ENCODE measurements at places on chromosomes 7 and 10.
A peak's percentile ranks its signal among the peaks of the same experiment; 100 is the strongest.

DNA sequence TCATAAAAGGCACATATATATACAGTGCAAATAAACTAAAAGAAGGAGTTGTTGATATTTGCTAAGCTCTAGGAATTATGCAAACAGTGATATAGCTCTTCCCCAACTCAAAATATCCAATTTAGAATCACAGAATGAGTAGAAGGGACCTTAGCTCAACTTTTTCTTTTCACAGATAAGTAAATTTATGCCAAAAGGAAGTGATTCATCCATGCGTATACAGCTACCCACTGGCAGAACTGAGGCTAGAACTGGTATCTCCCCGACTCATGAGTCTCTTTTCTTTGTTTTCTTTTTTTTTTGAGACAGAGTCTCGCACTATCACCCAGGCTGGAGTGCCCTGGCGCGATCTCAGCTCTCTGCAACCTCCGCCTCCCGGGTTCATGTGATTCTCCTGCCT is 54.2 kb upstream of the SVIL start:
- peak; percentile 65 for DNase-seq

- DNase-seq: no peak
These were observed 180.1 kb downstream of the TCF7L2 start for GRCh38 chr10:113130014-113130641.

DNA sequence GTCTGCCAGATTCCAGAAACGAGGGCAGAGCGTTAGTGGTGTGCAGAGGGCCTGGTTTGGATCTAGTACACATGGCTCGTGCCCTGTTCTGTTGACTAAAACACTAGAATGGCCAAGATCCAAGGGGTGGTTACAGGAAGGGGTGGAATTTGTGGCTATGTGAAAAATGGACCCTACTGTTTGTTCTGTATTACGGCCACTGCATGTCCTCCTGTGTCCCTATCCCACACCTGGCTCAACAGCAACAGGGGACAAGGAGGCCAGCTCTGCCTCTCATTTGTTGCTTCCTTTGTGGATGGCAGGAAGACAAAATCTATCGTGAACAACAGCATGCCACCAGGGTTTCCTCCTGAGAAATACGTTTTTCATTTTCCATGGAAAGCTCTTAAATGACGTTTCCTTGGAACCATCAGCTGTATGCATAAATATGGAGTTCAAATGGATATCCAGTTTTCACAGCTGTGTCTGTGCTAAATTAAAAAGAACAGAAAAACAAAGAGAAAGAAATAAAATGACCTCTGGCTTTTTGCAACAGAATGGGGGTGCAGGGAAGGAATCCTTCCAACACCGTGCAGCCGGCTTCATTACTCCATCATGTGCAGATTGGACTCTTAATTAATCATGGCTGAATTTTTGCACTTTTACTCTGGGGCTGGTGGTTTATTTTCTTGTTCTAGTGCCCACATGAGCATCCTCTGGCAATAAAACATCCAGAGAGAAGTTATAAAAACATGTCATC is 318.9 kb downstream of the CXCL12 start:
- no peak for DNase-seq

DNA sequence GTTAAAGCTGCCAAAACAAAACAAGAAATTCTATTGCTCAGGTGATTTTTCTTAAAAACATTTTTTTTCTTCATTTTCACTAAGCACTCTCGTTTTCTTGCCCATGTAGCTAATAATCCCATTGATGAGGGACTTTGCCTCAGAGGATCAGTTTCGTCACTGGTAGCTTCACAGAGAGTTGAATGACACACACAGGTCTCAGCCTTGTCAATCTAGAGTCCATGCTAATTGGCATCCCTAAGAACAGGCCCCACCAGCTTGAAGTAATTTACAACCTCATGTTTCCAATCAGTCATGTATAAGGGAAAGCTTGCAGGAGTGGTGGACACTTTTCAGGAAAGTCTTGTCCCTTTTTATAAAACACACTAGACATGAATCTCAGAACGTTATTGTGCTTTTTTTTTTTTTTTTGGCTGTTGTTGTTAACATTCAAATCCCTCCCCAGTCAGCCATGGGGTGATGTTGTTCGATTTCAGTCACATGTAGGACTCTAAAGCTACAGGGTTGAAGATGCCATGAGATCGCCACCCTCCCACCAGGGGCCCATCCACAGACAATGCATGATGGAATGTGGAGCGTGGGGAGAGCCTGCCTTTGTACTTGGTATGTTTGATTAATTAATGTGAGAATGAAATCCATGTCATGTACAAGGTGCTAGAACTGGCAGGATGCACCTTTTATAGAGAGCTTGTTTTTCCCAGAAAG is 232.4 kb upstream of the FZD8 start:
- DNase-seq: no peak

DNA sequence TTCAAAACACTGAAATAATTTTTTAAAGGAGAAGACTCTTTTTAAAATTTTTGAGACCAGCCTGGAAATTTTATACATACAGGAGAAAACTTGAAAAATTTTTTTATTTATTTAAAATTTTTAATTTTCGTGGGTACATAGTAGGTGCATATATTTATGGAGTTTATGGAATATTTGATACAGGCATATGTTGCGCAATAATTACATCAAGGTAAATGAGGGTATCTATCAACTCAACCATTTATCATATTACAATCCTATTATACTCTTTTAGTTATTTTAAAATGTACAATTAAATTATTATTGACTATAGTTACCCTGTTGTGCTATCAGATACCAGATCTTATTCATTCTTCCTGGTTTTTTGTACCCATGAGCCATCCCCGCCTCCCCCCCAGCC is 75.1 kb downstream of the AHCYL2 start:
- DNase-seq: no peak

GRCh38 chr7:131581241-131582051 is 25.0 kb upstream of the PODXL start:
- no peak for DNase-seq

DNA sequence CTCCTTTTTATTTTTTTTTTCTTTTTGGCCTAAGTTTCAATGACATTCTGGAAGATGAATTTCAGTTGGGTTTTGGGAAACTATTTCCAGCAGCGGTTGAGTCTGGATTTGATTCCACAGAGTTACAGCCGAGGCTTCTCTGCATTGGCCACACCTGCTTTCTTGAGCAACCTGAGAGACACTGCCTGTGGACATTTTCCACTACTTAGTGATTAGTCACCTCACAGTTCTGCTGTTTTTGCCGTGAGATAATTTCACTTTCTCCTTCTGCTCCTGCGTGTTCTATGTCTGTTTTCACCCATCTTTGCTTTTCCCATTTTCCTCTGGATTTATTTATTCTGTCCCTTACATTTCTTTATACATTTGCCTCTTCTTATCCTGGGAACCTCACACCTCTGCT is 243.0 kb downstream of the BICC1 start:
- no peak for DNase-seq

GRCh38 chr10:80408242-80409101 is at the start of gene PRXL2A:
Gene PRXL2A, plus strand, starts transcription at chr10:80408551. Its CDS starts 11,917 bp downstream, at chr10:80420468.
- peak; percentile 38 for DNase-seq

- no peak for DNase-seq
These were observed 1.1 kb downstream of the ZNF511 start for GRCh38 chr10:133309720-133310398.

- DNase-seq: no peak
These were observed 49.3 kb downstream of the PNLIPRP2 start for GRCh38 chr10:116669832-116670644.

GRCh38 chr7:149616898-149617297 is 119.3 kb upstream of the ZNF746 start:
- no peak for DNase-seq

DNA sequence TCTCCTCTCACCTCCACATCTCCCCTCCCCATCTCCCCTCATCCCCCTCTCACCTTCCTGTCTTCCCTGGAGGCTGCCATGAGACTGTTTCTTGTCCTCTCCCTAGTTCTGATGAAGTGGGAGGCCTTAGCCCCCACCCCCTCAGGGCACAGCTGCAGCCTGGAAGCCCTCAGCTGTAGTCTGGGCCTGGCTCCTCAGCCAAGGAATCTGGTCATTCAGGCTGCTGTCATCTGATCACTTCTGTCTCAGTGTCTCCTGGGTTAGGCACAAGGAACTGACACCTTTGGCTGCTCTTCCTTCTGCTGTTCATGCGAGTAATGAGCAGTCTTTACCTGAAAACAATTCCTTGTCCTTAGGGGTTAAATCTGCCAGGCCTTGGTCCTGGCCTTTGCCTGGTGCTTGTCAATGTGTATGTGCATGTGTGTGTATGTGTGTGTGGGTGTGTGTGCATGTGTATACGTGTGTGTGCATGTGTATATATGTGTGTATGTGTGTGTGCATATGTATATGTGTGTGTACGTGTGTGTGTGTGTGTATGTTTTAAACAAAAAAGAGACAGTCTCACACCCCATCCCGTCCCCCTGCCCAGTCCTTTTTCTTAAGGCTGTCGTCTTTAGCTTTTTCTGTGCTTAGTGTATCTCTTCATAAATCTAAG is 153.5 kb upstream of the TMEM72 start:
- DNase-seq: no peak

DNA sequence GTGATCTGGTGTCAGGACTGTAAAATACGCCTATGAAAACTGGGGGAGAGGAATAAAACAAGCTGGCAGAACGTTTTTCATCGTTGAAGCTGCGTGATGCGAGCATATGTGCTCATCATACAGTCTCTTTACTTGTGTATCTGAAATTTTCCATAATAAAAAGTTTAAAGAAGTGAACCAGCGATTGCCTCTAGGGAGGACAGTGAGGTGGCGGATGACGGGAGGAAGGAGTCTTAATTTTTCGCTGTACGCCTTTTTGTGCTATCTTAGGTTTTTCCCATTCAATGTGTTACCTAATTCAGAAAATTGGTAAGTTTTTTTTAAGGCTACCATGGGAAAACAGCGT is 891 bp upstream of the WAPL start:
- no peak for DNase-seq

GRCh38 chr10:122075171-122075570 is 86.2 kb downstream of the TACC2 start:
- no peak for DNase-seq

GRCh38 chr10:44240584-44241205 is 144.2 kb downstream of the CXCL12 start:
- no peak for DNase-seq

GRCh38 chr10:44986670-44987069 is 8.1 kb upstream of the DEPP1 start:
- DNase-seq: no peak

GRCh38 chr10:128147064-128147463 is 20.8 kb upstream of the MKI67 start:
- no peak for DNase-seq

DNA sequence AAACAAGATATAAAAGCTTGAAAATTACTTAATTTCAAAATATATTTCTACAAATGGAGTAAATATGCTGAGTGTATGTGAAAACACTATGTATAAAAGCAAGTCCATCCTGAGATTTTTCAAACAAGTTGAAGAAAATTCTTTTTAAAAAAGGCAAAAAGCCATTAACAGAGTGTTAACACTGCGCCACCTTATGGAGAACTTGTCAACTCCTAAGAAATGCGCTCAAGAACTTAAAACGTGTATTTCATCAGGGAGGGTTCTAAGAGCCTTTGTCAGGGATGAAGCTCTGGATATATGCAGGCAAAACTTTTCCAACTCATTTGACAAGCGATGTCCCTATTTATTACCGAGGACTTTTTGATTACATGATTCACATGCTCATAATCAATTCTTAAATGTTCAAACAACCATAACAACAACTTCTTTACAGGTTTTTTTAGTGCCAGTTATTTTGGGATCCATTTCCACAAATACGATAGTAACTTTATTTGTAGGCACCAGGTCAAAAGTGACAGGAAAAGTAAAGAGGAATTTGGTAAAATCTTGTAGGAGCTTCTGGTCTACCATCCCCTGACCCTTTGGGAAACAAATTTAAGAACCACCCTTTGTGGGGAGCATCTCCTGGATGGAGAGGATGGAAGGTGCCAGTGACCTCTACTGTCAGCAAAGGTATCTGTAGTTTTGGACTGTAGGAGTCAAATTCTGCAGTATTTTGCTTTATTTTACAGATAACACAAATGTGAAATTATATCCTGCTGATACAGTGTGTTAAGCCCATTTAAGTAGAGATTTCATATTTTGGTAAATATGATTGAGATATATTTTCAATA is 23.2 kb downstream of the CALCR start:
- no peak for DNase-seq
